ENCODE measurements at places on chromosomes 7 and 10.

GRCh38 chr10:124124123-124124768 lies 30.8 kb upstream of the CHST15 start:
- no peak for DNase-seq

GRCh38 chr7:975702-976473 lies 539 bp upstream of the COX19 start:
- DNase-seq, result no peak

DNA sequence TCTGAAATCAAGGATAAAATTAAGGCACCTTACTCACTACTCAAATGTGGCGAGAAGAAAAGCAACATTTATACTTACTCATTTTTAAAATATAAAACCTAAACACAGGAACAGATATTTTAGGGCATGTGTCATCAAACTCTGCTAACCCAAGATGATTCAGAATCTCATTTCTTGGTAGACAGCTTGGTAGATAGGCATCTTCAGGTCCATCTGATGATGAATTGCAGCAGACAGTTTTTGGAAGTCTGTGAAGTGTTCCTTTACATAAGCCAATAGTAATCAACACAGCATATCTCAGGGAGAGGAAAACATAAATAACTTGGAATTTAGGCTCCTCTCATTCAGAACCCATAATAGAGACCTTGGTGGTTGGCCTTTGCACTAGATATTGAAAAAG lies 3.4 kb downstream of the HIPK2 start:
- peak; percentile 52 for DNase-seq

DNA sequence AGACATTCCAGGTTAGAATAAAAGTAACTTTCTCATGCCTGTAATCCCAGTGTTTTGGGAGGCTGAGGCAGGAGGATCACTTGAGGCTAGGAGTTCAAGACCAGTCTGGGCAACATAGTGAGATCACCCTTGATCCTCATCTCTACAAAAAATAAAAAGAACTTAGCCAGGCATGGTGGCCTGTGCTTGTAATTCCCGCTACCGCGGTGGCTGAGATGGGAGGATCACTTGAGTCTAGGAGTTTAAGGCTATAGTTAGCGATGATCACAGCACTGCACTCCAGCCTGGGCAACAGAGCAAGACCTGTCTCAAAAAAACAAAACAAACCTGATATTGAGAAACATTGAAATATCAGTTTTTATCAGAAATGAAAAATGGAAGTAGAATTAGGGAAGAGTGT lies 4.6 kb downstream of the TET1 start:
- DNase-seq, result no peak

DNA sequence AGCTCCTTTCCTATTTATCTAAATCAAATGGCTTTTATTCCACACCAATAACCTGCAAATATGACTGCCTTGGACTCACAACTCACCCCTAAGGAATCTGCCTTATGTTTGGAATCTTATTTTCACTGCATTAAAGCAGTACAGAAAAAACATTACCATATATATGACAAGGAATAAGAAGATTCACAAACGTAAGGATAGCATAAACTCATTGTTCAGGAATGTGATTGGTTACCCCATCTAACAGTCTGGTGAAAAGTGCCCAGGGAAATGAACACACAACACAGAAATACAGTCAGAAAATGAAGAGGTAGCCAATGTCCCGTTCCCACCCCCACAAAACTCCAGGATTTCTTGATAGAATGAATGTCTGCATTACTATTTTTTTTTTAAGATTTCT lies 2.0 kb downstream of the PPP3CB start:
- no peak for DNase-seq

GRCh38 chr10:122844146-122844545 lies 1.5 kb downstream of the CUZD1 start:
- no peak for DNase-seq

DNA sequence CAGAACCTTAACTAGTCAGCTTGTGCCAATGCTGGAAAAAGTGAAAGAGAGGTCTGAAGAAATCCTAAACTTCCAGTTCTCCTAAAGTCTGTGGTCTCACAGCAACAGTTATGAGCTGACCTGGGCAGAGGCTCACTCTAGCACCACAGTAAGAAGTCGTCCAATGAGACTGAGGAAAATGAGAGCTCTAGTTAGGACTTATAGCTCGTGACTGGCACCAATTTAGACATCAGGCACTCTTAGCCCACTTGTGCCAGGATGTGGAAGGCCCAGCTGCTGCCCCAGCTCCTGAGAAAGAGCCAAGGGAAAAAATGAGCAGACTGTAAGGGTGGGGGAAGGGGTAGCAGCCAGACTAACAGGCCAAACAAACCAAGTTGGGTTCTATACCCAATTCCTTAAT lies 7.6 kb downstream of the MMS19 start:
- no peak for DNase-seq

GRCh38 chr7:1646957-1647891 lies 22.9 kb upstream of the ELFN1 start:
- no peak for DNase-seq

GRCh38 chr7:6644728-6645127 lies 7.6 kb downstream of the ZNF316 start:
- no peak for DNase-seq

DNA sequence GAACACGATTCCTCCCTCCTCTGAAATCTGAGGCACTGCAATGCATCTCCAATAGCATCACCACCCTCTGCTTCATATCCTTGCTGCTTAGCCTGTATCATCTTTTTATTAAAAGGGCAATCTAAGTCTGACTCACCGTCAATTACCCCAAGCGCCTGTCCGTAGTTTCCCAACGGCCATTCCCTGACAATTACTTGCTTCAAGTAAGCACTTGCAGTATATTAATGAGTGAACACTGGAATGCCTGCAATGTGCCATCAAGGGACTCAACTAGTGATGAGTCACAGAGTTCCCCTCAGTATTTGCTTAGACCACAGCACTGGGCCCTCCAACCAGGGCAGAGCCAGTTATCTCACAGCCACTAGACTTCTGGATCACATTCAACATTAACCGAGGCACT lies 19.5 kb upstream of the PPP1R3C start:
- no peak for DNase-seq

GRCh38 chr7:100854146-100854895 lies 1.8 kb downstream of the SLC12A9 start:
- no peak for DNase-seq

- DNase-seq, result no peak
These were observed 161.9 kb upstream of the PTER start for GRCh38 chr10:16274911-16275310.

DNA sequence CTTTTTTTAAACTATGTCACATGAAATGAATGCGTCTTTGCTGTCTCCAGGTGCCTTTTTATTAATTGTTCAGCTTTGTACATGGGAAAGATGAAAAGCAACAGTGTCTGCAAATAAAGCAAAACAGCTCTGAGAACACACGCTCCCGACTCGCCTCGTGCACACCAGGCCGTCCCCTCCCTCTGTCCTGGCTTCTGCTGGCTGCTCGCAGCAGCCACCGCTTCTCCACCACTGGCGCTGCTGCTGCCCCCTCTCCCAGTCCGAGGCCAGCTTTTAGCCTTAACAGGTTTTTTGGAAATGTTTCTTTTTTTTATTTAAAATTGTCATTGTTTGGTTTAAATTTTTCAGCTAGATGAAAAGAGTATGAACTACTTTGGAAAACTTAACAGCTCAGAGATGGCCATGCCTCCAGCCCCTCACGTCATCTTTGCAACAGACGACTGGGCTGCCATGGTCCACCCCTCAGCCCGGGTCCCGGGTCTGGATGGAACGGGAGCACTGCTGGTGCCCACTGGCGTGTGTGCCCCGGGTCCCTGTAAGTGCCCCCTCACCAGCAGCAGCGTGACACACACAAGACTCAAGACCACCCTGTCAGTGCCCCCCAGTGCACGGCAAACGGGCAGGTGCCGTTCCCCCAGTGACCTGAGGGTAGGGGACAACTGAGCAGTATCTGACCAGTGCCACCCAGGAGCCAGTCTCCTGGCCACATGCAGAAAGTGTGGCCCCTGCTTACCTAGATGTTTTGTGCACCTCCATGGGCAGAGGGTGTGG lies 415.6 kb upstream of the FOXK1 start:
- no peak for DNase-seq

GRCh38 chr7:82595176-82595575 lies 151.6 kb upstream of the CACNA2D1 start:
- no peak for DNase-seq

- no peak for DNase-seq
These were observed 28.1 kb upstream of the PTN start for GRCh38 chr7:137371616-137372015.

DNA sequence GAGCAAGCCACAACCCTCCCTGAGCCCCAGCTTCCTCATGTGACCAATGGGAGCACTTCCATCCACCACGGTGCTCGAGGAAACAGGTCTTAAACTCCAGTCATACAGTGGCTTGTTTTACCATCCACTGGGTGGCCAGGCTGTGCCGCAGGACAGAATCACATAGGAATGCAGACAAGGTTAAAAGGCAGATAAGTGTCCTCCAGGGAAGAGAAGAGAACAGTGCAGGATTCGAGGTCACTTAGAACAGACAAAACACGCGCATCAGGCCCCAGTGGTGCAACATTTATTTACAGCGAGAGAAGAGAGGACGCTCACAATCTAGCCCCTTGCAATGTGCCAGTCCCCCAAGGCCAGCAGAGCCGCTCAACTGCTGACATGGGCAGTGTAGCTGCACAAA lies 92.8 kb downstream of the TMEM130 start:
- DNase-seq, result no peak

DNA sequence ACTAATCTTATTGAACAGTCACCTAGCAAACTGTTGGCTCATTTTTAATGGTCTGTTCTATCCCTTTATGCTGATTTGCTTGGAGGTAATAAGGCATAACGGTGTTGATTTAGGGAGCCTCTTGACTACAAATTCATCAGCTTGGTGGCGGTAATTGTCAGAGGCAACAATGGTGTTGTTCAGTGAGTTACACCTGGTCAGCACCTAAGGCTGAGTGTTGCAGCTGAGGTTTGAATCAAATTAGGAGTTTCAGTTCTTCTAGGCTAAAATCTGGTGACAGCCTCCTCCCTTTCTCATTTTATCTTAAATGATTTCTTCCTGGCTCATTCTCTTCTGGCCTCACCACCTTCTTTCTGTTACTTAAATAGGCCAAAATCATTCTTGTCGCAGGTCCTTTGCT lies 42.3 kb upstream of the SP8 start:
- no peak for DNase-seq

DNA sequence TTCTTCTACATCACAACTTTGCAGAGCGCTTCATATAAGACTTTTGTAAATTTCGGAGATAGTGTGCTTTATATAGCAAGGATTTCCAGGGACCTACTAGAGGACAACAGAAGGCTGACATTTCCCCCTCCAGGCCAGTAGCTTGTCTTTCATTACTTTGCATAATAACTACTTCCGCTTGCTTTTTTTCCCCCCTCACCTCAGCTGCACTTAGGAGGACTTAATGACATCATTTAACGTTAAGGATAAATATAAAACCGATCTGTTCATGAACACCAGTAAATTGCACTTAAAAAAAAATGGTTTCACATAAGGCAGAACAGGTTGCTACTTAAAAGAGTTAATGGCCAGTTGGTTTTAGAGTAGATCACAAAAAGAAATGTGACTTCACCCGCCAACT lies 172.3 kb downstream of the AUTS2 start:
- DNase-seq, result no peak

- no peak for DNase-seq
These were observed 9.6 kb upstream of the PYROXD2 start for GRCh38 chr10:98424295-98425254.

DNA sequence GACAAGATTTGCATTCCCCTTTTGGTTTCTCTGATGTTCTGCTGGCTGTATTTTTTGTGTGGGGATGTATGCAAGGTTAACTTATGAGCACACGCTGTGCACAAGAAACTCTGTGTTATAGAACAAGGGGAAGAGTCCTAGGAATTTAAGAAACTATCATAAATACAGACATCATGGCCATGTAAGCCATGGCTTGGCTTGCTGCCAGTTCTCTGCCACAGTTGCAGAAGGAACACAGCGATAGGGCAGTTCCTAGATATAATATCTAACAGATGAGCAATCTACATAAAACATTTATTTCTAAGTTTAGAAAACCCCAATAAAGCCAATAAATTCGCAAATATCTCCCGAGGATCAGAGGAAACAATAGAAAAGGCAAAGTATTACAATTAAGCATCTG lies 153.3 kb downstream of the LRRTM3 start:
- no peak for DNase-seq

GRCh38 chr7:24734306-24734705 lies 23.0 kb downstream of the GSDME start:
- no peak for DNase-seq

GRCh38 chr7:141264511-141264910 lies 190.6 kb downstream of the TMEM178B start:
- no peak for DNase-seq

DNA sequence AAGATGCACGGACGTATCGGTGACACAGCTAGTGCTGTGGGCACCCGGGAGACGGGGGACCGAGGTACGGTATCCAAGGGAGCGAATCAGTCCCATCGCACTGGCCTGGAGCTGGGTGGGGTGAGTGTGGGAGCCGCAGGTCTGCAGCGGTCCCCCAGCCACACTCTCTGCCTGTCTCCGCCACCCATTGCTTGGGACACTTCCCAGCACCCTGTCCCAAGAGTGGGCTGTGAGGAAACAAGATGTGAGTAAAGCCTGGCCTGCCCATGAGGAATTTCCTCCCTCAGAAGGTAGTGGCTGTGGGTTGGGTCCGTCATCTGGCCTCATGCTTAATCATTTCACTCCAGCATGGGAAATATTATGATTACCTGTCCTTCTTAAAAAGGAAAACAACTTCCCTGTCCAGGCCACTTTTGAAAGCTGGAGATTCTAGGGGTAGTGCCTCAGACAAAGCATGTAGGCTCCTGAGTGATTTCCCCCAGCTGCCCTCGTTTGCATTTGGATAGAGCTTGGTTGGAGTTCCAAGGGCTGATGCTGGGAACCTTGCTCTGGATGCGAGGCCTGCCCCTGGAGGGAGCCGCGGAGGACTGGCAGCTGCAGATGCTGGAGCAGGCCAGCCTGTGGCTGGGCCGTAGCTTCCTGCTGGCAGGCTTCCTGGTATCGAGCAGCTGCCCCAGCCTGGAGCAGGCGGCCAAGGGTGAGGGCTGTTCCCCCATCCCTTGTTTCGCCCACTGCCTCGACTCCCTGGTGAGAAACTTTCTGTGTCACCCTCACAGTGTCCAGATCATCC lies 6.2 kb upstream of the ACTR3C start:
- no peak for DNase-seq

DNA sequence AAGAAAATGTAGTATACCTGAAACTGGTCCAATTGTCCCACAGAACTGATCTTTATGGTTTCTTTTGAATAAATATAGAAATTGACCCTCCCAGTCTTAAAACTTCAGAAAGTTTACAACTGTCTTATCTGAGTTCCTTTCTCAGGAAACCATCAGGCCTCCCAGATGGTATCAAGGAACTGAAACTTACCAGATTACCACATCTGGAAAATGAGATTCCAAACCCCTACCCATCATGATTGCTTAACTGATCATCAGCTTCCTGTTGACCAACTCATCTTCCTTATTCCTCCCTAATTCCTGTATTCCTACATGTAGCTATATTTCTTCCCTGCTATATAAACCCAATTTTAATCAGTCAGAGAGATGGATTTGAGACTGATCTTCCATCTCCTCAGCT lies 5.5 kb downstream of the VWDE start:
- DNase-seq, result no peak

DNA sequence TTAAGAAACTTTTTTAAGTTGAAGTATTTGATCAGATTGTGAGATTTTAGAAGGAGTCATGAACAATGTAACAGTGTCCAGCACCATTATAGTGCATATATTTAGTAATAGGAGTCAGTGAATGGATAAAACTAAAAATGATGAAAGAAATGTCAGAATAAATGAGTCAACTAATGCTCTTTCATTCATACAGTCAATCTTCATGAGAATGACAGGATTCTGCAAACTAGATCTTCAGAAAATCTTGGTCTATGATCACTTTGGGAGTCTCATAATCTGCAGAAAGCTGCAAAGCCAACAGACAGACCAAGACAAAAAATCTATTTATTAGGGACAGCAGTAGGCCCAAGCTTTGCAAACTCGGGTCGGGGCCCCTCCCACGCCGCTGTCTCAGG lies 710 bp downstream of the RNLS start:
- DNase-seq, result no peak

All from T-helper 1 cell (primary cell).